K562 (cell line): ENCODE measurements at places on chromosomes 3 and 15.

DNA sequence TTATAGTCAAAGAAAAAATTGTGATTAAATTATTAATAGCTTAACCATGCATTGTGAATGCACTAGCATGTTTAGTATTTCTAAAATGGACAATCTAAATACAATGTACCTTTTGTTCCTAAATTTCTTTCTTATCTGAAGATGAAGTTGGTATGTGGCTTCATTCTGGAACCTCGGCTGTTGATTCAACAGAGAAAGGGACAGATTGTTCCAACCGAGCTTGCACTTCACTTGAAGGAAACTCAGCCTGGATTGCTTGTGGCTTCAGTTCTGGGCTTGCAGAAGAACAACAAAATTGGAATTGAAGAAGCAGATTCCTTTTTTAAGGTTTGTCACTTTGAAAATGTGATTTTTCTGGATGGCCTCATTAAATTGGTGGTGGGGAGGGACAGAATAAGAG lies 32.6 kb downstream of the HPS3 start:
- DNase-seq, result no peak

DNA sequence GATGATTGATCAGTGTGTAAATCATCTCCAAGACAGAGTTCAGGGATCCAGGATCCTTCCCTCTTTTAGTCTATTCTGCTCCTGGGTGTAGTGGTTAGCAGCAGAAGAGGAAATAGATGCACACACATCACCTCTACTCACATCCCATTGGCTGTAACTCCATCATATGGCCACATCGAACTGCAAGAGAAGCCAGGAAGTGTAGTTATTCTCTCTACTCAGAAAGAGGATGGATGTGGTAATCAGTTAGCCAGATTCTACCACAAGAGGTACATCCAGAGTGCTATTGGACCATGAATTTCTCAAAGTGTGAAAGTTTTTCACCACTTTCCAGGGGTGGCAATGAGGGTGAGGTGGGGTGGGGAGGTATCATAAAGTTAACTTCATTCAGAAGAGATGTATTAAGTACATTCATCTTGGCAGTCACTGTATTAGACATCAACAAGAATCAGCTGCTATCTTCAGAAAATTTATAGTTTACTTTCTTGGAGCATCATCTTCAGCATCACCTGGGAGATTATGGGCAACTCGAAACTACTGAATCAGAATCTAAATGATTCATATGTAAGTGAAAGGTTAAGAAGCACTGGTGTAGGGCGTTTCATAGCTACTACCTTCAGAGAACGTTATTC lies 60.6 kb upstream of the GAP43 start:
- no peak for DNase-seq

DNA sequence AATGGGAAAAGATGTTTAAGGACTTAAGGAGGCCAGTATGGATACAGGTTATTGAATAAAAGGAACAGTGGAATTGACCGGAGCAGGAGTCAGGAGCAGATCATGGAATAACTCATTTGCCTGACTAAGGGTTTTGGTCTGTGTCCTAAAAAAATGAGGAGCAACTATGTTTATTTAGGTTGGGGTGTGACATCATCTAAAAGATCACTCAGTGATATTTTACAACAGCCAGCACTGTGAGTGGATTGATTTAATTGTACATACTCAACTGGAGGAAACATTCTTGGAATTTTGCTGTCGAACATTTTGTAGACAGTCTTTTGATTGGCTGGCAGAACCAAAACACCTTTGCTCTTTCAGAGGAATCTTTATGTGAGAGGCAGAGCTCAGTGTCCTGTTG lies 348.6 kb upstream of the CDIN1 start:
- DNase-seq, result no peak

- no peak for DNase-seq
These were observed 27.9 kb downstream of the AADAC start for GRCh38 chr3:151841801-151842200.

DNA sequence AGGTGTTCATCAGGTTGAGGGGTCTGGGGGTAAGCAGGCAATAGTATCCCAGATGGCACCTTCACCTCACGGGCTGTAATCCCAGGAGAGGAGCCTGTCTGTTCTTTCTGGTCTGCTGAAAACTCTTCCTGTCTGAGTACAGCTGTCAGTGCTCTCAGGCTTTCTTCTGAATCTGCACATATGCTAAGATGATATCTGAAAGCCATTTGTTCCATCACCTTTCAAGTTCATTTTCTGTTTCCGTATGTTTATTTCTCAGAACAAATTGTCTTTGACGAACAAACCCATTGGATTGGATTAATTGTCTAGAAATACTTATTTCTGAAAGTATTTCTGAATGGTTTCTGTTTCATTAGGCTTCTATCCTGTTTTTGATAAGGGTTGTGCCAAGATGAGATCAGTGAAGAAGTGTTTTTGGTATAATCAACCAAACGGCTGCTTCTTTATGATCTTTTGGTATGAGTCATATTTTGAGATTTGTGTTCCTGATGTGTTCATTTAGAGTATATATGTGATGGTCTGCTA lies 13.3 kb downstream of the ZNF592 start:
- DNase-seq, result no peak

GRCh38 chr3:147616998-147617619 lies 207.9 kb downstream of the ZIC1 start:
- no peak for DNase-seq

GRCh38 chr15:52441841-52442240 lies 86.8 kb downstream of the MYO5A start:
- no peak for DNase-seq

GRCh38 chr3:43000387-43000786 lies 21.3 kb downstream of the GASK1A start:
- DNase-seq, result no peak

DNA sequence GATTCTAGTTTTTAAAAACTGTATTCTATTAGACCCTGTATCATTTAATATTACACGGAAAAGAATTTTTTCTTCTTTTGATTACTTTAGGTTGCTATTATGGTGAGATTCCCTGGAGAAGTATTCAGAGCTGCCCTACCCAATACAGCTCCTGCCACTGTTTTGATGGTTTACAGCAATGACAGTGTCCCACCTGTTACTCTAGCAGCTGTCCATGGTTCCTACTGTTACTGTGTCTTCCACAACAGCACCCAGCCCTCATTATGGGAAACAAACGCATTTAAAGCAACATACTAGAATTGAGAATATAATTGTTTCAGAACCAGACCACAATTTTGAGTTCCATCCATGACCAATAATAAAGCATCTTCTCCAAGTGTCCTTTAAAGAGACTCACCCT lies 450.7 kb downstream of the SHQ1 start:
- no peak for DNase-seq

DNA sequence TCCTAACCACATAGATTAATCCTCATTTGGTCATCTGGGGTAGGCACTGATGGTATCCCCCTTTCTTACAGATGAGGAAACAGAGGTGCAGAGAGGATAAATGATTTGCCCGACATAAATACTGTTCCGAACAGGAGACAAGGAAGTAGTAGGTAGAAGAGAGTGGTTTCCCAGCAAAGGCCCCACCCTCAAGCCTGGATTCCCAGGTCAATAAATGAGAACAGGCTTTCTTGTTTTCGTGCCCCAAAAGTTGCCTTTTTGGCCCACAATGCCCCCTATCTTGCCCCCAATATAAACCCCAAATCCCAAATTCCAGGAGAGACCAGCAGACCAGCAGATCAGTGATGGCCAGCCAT lies 125.5 kb upstream of the PRR20G start:
- DNase-seq, result no peak
